ENCODE measurements at places on chromosomes 2 and 18.

DNA sequence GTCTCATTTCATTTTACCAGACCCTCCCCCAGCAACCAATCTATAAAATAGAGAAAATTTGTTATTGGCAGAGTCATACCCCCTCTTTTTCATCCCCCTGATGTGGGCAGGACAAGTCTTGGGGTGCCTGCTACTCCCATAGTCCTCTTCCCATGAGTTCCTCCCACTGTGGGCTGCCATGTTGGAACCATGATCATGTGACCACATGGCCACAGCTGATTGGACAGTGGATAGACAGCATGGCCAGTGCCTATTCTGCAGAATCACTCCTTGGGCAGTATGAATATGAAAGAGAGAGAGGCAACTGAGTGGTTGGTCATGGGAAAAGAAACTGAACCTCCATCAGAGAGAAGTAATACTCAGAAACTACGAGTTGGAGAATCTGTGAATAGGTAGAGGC, 84.9 kb downstream of the PDCL3 start:
- no peak for DNase-seq

GRCh38 chr2:200483729-200484198, 26.1 kb downstream of the KCTD18 start:
- DNase-seq = no peak

- DNase-seq = no peak
These were observed 933.6 kb upstream of the FANCL start for GRCh38 chr2:59174536-59175243.

DNA sequence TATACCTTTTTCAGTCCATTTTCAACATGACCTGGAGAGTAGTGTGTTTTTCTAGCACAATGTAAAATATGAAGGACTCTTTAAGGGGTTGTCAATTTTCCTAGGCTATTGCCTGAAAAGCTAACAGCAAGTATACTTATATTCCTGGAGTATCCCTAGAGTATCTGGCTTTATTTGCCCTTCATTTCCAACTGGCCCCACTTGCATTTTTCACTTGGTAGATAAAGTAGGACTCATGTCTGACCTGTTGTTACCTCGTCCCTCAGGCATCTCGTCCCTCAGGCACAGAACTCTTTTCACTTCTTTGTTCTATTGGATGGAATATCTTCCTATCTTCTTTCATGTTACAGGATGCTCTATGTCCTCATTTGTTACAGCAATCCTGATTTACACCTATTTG, 69.2 kb downstream of the SPAG16 start:
- no peak for DNase-seq

DNA sequence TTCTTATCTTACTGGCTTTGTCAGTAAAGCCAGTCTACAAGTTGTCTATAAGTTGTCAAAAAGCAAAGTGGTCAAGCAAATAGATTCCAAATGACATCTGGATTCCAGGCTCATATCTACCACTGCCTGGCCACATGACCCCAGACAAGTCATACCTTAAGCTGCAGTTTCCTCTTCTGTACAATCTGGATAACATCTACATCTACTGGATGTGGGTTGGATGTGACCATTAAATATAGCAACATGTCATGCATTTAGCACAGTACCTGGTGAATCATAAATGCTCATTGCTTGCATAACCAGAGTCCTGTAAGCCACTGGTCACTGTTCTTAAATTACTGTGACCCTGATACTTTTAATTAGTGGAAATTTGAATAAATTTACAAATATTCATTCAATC, 16.8 kb downstream of the COBLL1 start:
- DNase-seq = no peak

DNA sequence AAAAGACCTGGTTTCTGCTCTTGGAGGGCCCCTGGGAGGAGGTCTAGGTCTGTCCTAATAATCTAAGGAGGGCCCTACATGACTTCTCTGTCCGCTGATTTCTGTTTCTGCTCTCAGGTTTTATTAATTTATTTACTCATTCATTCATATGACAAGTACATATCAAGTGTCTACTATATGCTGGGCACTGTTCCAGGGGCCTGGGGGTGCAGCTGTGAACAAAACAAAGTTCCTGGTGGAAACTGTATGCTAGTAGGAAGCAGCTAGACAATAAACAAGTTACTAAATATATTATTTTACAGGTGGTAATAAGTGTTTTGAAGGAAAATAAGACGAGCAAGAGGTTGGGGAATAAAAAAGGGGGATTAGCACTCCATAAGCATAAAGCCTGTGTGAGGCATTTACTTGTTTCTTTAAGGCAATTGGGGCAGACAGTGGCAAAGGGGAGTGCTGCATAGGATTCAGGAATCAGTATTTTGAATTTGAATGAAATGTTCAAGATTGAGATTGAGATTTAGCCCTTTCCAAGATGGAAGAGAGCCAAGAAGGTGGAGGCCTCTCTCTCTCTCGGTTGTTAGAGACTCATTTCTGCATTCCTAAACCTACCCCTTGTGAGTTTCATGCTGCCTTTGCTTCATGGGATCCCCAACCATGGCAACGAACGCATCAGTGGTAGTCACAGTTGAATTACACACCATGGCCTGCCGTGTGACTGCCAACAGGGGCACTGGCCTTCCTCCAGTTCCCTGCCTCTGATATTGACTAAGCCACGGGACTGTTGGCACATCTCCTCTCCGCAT, 28.3 kb downstream of the DRC1 start:
- DNase-seq = no peak

DNA sequence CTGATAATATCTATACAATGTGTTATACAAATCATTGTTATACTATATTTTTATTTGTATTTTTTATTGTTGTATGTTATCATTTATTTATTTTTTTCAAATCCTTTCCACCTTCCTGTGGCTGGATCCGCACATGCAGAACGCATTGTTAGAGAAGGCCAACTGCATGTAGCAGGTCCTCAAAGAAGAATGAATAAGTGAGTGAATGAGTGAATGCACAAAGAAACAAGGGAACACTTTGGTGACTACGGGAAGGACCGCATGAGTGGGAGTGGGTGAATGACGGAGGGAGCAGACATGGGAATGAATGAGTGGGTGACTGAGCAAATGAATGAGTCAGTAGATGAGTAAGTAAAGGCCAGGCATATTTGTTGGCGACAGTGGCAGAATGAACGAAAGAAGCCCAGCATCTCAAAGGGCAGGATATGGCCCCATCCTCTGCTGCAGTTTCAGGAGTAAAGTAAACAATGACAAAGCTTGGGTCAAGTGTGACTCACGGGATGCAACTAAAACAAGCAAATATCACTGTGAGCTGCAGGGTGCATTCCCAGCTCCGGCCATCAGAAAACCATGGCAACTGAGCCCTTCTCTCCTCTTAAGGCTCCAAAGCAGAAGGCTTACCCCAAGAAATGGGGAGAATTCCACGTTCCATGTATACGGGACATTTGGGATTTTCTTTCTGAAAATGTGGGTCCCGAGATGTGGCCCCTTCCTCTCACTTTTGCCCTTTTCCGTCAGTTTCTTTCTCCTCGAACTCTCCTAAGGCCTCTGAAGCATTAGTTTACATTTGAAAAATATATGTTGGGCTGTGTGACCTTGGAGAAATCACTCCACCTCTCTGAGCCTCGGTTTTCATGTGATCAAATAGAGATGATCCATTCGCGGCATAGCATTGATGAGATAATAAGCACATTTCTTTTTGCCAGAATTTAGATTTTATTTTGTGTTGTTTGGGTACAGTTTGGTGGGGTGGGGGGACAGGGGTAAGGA, 24.5 kb downstream of the KCNF1 start:
- DNase-seq = peak; percentile 85

- peak; percentile 91 for DNase-seq
These were observed 1.4 kb downstream of the TGIF1 start for GRCh38 chr18:3451183-3451988.

- no peak for DNase-seq
These were observed 1702.6 kb upstream of the LRRTM1 start for GRCh38 chr2:82007071-82007664.

GRCh38 chr2:71797035-71797810, 343.9 kb downstream of the DYSF start:
- no peak for DNase-seq

DNA sequence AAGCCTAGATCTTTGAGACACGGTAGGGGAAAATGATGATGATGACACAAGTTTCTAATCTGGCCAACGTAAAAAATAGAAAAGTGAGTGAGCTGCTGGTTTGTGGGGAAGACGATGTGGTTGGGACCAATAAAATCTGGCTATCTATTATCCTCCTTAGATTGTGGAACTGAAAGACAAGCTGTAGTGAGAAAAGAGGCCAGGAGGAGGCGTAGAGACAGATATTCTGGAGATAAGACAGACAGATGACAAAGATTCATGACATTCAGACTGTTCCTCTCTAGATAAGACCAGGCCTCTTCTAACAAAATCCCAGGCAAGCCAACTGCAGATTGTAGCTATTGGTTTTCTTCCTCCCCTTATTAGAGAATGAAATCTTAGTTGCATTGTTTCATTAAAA, 376.3 kb upstream of the UBE2E3 start:
- no peak for DNase-seq

- DNase-seq = no peak
These were observed 930.7 kb downstream of the BCL11A start for GRCh38 chr2:59622599-59623308.

DNA sequence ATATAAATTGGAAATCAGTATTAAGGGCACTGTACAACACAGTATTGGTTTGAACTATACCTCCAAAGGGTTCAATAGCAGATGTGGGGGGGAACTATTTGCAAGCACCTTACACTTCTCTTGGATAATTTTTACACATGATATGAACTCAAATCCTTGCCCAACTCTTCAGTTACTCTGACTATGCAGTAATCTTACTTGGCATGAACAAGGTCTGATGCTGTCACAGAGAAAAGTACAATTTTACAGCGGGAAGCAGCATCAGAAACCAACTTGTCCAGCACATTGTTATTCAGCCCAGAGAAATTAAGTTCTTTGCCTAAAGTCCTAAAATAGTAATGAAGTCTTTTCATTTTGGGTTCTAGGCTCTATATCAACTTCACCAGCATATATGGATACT, 98.2 kb downstream of the ZNF521 start:
- no peak for DNase-seq

- no peak for DNase-seq
These were observed 54.9 kb upstream of the HS6ST1 start for GRCh38 chr2:128373451-128374000.

DNA sequence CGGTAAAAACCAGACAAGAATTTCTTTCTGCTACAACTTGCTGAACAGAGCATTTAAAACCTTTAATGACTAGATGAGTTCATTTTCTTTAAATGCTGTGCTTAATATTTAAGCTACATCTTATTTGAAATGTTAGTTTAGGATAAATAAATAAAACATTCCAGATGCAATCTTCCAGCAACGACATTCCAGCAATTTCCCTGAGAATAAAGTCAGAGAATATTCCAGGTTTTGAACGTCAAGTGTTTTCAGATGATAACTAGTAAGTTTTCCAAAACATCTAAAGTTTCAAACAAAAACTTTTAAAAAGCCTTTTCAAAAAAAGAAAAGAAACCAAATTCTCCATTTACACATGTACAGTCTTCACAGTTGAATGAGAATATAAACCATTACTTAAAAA, 104.8 kb downstream of the PPP1R1C start:
- no peak for DNase-seq

DNA sequence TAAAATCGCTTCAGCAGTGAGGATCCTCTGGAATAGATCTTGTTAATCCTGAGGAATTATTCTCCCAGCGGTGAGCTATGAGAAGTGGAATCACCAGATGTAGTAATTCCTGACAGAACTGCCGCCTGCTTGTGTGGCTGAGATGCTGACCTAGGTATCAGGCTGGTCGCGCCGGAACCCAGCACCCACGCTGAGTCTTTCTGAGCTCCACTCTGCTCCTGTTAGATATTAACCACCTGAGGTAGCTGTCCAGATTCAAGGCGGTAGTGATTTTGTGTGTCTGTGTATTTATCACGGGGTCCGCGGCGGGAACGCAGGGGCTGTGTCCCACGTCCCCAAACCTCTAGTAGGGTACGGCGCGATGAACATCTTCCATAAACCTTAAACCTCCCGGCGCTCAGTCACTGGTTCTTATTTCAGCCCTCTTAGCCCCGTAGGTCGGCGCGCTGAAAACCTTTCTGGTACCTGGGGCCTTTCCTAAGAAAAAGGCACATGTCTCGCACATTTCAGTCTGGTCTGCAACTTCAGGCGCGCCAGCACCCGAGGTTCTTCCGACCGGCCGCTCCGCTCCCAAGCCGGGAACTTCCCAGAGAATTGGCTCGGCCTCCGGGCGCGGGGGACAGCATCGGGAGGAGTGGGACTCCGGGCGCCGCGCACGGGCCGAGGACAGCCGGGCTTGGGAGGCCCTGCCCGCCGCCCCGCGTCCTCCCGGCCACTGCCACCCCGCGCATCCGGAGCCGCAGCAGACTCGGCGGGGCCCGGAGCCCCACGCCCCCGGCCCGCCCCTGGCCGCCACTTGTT, 542 bp upstream of the CNNM3 start:
- DNase-seq = no peak

DNA sequence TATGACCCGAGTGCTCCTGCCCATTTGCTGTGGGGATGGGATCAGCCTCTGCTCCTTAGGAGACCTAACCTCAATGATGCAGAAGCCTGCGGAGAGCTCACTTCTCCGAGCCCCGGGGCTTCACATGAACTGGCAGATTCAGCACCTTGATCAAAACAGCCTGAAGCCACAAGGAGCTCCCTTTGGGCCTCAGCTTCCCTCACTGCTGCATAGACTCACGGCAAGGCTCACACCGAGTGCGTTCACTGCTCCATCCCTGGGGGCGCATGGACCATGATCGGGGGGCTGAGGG, 33.0 kb downstream of the CRACDL start:
- DNase-seq = no peak

GRCh38 chr18:50721451-50722120, 98.2 kb downstream of the MRO start:
- no peak for DNase-seq

GRCh38 chr2:23574919-23575654, 190.1 kb downstream of the KLHL29 start:
- DNase-seq = no peak

GRCh38 chr18:366466-367061, 98.7 kb upstream of the THOC1 start:
- DNase-seq = no peak

GRCh38 chr2:43169987-43170386, 56.4 kb downstream of the ZFP36L2 start:
- no peak for DNase-seq

DNA sequence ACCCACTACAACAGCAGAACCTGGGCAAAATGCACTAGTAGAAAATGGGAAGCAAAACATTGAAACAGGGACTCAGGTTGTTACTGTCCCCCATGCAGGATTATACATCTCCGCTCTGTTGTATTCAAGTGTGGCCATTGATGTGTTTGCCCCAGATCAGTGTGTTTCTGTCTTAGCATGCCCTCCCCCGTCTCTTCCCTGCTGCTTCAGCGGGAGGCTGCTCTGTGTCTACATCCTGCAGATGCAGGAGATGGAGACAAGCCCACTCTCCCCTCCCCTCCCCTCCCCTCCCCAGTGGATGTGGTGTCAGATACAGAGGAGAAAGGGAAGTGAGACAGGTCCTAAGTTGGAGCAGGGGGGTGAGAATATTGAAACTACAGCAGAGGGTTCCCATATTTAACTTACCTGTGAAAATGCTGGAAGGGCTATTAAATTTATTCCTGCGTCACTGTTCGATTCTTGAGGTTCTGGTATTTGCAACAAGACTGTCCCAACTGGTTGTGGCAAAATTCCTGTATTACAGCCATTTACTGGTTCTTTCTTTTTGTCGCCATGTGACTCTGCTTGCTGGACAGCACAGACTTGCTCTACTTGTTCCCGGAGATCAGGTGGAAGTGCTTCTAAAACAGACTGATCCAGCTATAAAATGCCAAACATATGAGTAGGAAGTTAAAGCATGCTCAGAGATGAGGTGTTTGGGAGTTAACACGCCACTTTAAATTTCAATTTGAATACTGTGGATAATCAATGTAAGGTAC, 67.0 kb downstream of the EIF5B start:
- no peak for DNase-seq
